Activated T-helper 1 cell treated with Interleukin-2 at 50 U/mL for 16 hours (primary cell): ENCODE measurements at places on chromosomes 1 and 21.
A peak's percentile ranks its signal among the peaks of the same experiment; 100 is the strongest.

GRCh38 chr1:210475321-210475720 is 146.6 kb downstream of the HHAT start:
- DNase-seq: no peak

DNA sequence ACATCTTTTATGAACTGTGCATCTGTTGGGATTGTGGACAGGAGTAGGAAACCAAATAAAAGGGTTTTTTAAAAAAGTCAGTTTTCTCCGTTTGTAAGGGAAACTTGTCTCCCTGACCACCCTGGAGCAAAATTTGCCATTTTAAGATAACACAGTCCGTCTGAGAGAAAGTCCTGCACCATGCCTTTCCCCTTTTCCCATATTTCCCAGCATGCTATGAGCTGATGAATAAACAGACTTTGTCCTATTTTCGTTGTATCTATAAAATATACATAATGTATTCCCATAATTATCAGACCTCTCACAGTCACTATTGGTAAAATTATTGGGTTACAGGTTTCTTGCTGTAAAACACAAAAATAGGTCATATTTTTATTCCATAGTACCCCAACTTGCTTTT is 1.7 kb upstream of the AKT3 start:
- no peak for DNase-seq

- DNase-seq: peak; percentile 48
These were observed 16.6 kb downstream of the RHBG start for GRCh38 chr1:156385534-156386031.

DNA sequence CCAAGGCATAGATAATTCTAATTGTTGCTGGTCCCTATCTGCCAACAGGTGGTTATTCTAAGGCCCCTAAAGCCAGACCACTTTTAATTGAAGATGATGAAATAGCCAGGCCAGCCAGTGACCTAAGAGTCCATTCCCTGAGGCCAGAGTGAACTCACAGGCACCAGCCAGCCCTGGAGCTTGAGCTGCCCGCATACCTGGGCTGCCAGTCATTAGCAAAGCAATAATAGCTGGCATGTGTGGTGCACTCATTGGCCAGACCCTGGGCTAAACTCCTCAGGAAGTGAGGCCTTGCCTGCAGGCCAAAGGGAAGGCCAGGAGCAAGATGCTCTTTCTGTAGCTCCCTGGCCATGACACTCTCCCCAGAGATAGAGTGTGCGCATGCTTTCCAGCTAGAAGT is 180.4 kb upstream of the KLHDC7A start:
- DNase-seq: no peak
